GM19239 (cell line): ENCODE measurements at places on chromosomes 7 and 10.

GRCh38 chr10:43260911-43261577 lies 5.8 kb downstream of the RASGEF1A start:
- no peak for DNase-seq

- DNase-seq = no peak
Observed at GRCh38 chr10:98321186-98321780, 53.3 kb upstream of the LOXL4 start.

GRCh38 chr7:91187061-91187460 lies 77.2 kb upstream of the FZD1 start:
- no peak for DNase-seq

GRCh38 chr7:129083525-129083924 lies 28.6 kb upstream of the TNPO3 start:
- DNase-seq = no peak

- no peak for DNase-seq
Observed at GRCh38 chr10:8088504-8088903, 34.0 kb downstream of the GATA3 start.
